ENCODE measurements at places on chromosomes 7 and 10.

GRCh38 chr7:127591189-127591588, 2.3 kb upstream of the FSCN3 start:
- peaks cover 17% of the 10 kb centered on the region for H3K4me1 ChIP-seq
- H3K27me3 ChIP-seq = no peaks in the 10 kb centered on the region
- H3K27ac ChIP-seq = no peak overlapping the region
- peaks cover 13% of the 10 kb centered on the region for H3K36me3 ChIP-seq
- DNase-seq = no peak

GRCh38 chr7:130182990-130183389, 22.2 kb downstream of the TMEM209 start:
- H3K4me1 ChIP-seq = no peaks in the 10 kb centered on the region
- no peak overlapping the region for H3K4me3 ChIP-seq
- peaks cover 37% of the 10 kb centered on the region for H3K36me3 ChIP-seq
- DNase-seq = no peak
- H3K27ac ChIP-seq = no peak overlapping the region

GRCh38 chr7:91713669-91714068, 166.8 kb downstream of the MTERF1 start:
- DNase-seq = no peak
- no peaks in the 10 kb centered on the region for H3K4me1 ChIP-seq
- H3K36me3 ChIP-seq = no peaks in the 10 kb centered on the region
- no peaks in the 10 kb centered on the region for H3K27me3 ChIP-seq
- H3K4me3 ChIP-seq = no peak overlapping the region

DNA sequence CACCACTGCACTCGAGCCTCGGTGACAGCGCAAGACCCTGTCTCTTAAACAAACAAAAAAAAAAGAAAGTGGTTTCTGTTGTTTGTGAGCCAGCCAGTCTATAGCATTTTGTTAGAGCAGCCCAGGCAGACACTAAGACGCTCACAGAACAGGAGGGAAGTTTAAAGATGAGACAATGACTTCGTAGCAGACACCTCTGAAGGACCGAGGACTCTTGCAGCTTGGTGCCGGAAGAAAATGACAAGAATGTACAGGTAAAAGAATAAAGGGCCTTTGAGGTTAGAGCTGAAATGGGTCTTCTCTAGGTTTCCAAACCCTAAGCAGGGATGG, 39.7 kb downstream of the MACROH2A2 start:
- H3K4me1 ChIP-seq = peaks cover 32% of the 10 kb centered on the region
- H3K36me3 ChIP-seq = no peaks in the 10 kb centered on the region
- no peak for DNase-seq
- peak overlapping the region; percentile 53 for H3K4me3 ChIP-seq
- peak overlapping the region; percentile 64 for H3K27ac ChIP-seq

GRCh38 chr10:123449234-123449962, 216.8 kb upstream of the GPR26 start:
- no peaks in the 10 kb centered on the region for H3K27me3 ChIP-seq
- no peaks in the 10 kb centered on the region for H3K4me1 ChIP-seq
- H3K4me3 ChIP-seq = no peak overlapping the region
- no peak overlapping the region for H3K27ac ChIP-seq
- no peaks in the 10 kb centered on the region for H3K36me3 ChIP-seq

- no peaks in the 10 kb centered on the region for H3K36me3 ChIP-seq
- H3K27me3 ChIP-seq = no peaks in the 10 kb centered on the region
- DNase-seq = no peak
- no peaks in the 10 kb centered on the region for H3K4me1 ChIP-seq
- no peak overlapping the region for H3K4me3 ChIP-seq
- H3K27ac ChIP-seq = no peak overlapping the region
Measured at GRCh38 chr7:111405621-111406020, 156.7 kb downstream of the IMMP2L start.

GRCh38 chr7:44132039-44132438, 8.7 kb upstream of the POLD2 start:
- H3K27me3 ChIP-seq = no peaks in the 10 kb centered on the region
- H3K4me3 ChIP-seq = no peak overlapping the region
- no peak overlapping the region for H3K27ac ChIP-seq
- no peak for DNase-seq
- H3K36me3 ChIP-seq = no peaks in the 10 kb centered on the region

GRCh38 chr10:64011912-64012714, 490.9 kb downstream of the REEP3 start:
- H3K36me3 ChIP-seq = no peaks in the 10 kb centered on the region
- no peak overlapping the region for H3K4me3 ChIP-seq
- H3K4me1 ChIP-seq = no peaks in the 10 kb centered on the region
- no peak overlapping the region for H3K27ac ChIP-seq
- H3K27me3 ChIP-seq = no peaks in the 10 kb centered on the region

DNA sequence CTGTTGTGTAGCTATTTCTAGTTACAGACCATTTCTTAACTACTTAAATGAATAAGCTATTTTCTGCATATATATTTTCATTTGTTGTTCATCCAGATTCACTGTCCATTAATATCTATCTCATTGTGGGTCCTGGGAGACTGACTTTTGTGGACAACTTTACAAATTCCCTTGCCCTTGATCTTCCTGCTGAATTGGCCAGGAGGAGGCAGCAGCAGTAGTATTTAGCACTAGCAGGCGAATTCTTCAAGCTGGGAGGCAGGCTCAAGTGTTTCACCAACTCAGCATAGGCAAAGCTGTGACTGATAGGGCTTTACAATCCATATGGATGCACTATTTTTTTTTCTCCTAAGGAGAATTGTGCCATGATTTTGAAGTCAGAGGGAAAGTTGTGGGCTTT, 461.0 kb upstream of the NRG3 start:
- H3K36me3 ChIP-seq = no peaks in the 10 kb centered on the region
- no peak overlapping the region for H3K27ac ChIP-seq
- H3K27me3 ChIP-seq = no peaks in the 10 kb centered on the region
- no peaks in the 10 kb centered on the region for H3K4me1 ChIP-seq

Measured in CD8-positive, alpha-beta memory T cell (primary cell).